ENCODE measurements at places on chromosomes 3 and 15.

GRCh38 chr3:187689984-187690383 is 12.4 kb downstream of the RTP2 start:
- DNase-seq: no peak

DNA sequence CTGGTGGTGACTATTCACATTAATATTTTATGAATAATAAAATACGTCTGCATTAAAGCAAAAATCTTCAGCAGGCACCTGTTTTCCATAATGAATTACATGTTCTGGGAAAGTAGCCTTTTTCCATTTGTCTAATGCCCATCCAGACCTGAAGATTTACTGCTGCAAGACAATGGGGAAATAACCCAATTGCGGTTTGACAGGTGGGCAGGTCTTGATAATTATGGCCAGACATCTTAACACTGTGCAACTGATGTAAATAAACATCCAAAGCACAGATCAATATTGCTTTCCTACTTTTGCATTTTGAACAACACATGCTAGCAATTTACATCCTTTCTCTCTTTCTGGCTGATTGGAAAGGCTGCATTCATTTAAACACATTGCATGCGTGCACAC is 173.9 kb downstream of the MEIS2 start:
- DNase-seq: no peak

GRCh38 chr15:58957101-58957973 is 23.9 kb upstream of the SLTM start:
- DNase-seq: peak; percentile 73

DNA sequence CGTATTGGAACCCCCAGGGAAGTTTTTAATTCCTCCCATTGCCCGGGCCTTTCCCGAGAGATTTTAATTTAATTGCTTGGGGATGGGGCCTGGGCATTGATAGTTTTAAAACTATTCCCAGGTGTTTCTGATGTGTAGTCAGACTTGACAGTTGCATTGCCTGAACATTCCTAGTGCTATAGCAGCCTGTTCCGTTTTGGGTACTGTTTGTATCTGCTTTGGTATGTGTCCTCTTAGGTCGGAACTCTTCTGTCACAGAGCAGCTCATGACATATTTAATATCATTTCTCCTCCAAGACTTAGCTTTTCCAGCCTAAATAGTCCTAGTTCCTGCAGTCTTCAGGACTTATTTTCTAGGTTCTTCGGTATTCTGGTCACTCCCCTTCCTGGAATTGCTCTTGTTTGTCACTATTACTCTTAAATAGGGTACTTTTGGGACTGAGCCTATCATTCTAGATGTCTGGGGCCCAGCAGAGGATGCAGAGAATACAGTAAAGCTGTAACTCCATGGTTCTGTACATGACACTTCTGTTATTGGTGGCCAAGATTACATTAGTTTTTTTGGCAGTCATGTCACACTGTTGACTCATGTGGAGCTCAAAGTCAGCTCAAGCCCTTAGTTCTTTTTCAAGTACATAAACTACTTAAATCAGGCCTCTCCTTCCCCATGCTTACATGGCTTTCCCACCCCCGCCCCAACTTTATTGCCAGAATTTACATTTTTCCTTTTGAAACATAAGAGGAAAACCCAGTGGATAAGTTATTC is 81.5 kb downstream of the BBX start:
- peak; percentile 71 for DNase-seq

GRCh38 chr3:98980915-98981596 is 79.6 kb upstream of the DCBLD2 start:
- peak; percentile 20 for DNase-seq

DNA sequence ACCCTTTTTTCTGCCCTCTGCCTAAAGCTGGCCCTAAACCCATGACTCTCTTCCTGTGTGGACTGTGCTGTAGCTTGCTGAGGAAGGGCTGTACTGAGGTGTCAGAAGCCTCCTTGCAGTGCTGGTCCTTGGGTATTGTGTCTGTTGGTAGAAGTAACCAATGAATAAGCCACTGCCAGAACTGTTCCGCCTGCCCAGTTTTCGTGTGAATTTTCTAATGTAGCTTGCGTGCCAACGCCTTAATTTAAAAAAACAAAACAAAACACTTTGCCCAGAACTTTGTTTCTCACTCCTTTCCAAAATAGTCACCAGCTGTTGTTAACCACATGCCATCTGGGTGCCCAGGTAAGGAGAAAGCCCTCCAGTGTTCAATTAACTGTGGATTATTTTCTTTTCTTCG is 101.9 kb downstream of the KLHL25 start:
- no peak for DNase-seq

DNA sequence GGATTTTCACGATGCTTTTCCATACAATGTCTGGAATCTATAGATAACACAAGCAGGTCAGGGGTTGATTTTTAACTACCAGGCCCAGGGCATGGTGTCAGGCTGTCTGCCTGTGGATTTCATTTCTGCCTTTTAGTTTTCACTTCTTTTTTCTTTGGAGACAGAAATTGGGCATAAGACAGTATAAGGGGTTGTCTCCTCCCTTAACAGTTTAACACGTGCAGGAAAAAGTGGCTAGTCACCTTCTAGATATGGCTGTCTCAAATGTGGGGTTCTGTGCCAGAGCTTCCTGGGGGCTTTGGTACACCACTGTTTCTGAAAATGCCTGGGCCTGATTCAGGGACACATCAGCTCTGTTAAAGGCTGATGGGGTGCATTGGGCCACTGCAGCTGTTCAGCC is 7.4 kb upstream of the ZNF589 start:
- no peak for DNase-seq

DNA sequence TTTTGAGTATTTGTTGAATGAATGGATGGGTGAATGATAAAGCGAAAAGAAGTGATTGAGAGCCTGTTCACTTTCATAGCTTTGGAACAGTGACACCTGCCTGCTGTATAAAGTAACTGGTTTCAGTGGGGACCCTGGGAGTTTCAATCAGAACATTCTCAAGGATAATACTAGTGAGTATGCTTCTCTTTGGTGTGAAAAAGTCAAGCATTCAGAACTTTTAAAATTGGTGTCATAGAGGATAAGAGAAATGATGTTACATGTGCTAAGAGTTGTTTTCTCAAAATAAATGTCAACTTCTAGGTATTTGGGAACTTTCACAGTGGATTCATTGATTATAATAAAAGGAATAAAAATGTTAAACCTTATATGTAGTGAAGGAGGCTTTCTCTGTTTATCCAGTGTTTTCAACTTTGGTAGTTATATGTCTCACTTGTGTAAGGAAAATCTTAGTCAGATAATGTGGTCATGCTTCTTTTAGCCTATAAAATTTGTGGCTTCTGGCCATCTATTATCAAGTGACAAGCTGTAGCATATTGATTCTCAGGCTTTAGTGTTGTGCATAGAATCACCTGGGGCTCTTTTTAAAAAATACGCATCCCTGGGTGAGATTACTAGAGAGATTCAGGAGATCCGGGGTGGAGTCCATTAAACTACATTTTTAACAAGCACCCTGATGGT is 11.9 kb downstream of the LRCH3 start:
- no peak for DNase-seq

DNA sequence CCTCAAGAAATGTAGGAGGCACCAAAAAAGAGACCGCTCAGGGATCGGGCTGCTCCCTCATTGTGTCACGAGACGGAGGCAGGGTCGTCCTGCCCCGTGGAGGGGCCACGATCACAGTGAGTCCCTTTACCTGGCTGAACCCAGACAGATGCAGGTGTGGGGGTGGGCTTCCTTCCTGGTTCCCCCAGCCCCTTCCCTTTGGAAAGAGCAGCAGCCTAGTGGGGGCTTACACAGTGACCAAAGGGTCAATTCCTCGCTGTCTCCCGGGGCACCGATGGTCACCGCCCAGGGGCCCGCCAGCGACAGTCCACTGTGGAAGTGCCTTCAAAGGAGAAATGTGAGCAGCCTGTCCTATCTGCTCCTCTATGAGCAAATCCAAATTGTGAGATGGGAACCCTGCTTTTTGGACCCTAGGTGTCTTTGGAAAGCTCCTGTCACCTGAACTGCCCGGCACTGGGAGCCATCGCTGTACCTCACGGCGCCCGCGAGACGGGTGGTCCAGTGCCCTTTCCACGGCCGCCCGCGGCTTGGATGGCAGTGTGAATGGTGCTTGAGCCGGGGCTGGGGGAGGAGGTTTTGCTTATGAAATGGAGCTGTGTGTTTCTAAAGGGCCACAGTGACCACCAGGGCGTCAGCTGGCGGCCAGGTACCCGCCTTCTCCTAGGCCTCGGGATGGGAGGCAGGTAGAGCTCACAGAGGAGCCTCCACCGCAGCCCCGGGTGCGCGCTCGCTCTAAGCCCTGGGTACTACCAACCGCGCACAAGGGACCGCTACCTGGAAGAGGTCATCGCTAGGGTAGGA is 155.7 kb downstream of the KLF13 start:
- no peak for DNase-seq

GRCh38 chr3:149480326-149481017 is 6.0 kb downstream of the TM4SF4 start:
- DNase-seq: peak; percentile 75

GRCh38 chr3:77190374-77190773 is 150.5 kb downstream of the ROBO2 start:
- DNase-seq: no peak

DNA sequence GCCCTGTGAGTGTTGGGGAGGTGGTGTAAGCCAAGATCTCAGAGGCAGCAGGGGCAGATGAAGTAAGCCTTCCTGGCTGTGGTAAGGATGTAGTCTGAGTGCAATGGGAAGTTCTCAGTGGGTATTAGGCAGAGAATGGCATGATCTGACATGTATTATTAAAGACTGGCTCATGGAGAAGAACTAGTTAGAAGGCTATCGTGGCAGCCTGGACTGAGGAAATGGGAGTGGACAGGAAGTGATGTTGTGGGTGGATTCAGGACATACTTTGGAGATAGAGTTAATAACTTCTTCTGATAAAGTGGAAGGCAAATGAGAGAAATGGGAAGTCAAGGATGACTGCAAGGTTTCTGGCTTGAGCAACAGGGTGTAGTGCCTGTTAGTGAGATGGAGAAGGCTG is 250.9 kb upstream of the CFAP20DC start:
- DNase-seq: no peak

GRCh38 chr15:62769604-62770003 is 272.9 kb upstream of the TPM1 start:
- DNase-seq: peak; percentile 55

- DNase-seq: peak; percentile 94
These were observed at the start of gene VGLL3 for GRCh38 chr3:86990734-86991481. TSS of gene VGLL3 (minus strand) at chr3:86991149. CDS start at chr3:86990743, 406 bp downstream.

DNA sequence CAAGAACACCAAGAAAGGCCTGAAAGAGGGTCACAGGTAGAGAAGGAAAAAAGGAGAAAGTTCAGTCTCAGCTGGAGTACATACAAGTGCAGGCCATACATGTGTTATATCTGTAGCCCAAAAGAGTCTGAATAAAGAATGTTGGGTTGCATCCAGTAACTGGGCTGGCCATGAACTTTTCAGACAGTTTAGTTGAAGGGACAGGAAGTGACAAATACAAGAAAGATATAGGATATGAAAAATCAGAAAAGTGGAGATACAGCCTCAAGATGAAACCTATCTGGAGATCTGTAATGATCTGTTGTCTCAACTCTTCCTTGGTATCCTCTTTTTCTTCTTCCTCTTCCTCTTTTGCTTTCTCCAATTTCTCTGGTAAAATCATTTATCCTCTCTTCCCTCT is 671.7 kb downstream of the MECOM start:
- DNase-seq: peak; percentile 42

GRCh38 chr15:41530363-41530956 is 13.6 kb downstream of the RPAP1 start:
- DNase-seq: no peak

DNA sequence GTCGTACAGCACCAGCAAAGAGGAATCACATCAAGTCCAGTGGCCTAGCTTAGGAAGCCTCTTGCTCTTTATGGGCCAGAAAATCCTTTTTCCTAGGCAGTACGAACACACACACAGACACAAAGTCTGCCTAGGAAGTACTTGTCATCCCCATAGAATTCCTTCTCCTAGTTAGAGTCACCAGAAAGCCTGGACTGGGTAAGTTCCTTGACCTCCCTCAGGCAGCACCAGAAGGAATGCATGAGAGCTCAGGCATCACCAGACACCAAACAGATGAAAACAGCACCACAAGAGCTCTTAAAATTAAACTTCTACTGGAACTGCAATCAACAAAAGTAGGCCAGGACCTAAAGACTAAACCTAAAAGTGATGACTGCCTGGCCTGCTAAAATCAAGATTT is 192.9 kb upstream of the CCDC54 start:
- no peak for DNase-seq

DNA sequence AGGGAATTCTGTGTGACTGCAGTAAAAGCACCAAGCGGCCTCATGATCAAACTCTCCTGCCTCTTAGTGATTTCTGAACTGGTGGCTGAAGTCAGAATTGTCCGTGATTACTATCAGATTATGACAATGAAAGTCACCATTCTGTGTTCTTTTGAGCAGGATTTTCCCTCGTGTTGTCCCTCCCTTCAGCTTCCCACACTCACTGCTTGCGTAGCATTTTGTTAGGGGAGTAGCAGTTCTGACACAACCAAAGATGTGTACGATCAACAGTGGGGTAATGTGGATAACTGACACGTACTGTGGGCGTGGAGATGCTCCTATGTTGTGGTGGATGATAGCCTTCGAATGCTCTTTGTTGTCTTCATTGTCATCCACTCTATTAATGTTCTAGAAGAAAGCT is 67.8 kb upstream of the ICE2 start:
- no peak for DNase-seq

DNA sequence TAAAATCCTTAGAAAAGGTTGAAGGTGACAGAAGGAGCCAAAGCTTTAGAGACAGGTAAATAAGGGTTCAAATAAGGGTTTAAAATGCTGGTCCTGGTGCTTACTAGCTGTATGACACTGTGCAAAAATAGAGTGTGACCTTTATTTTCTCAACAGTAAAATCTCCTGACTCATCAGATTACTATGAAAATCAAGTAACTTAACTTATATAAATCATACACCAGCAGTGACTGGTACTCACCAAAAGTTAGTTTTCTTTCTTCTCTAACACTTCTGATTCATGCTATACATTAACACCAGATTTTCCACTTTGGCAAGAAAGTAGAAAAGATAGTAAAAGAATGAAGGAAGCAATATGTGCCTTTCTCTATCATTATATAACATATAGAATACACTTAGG is 205.9 kb upstream of the GBE1 start:
- DNase-seq: no peak

DNA sequence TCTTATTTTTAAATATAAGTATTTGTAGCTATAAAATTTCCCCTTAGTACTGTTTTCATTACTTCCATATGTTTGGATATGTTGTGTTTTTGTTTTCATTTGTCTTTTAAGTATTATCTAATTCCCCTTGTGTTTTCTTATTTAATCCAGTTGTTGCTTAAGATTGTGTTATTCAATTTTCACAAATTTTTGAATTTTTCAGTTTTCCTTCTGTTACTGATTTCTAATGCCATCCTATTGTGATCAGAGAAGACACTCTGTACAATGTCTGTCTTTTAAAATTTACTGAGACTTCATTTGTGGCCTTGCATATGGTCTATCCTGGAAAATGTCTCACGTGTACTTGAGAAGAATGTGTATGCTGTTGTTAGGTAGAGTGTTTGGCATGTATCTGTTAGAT is 795.6 kb upstream of the CFAP20DC start:
- DNase-seq: no peak

GRCh38 chr15:51647128-51647562 is 24.6 kb upstream of the DMXL2 start:
- DNase-seq: no peak
